ENCODE measurements at places on chromosomes 16 and 17. TPM values are rescaled to one million over a fixed set of nuclear protein-coding genes. Genes with fewer than 3 reads are reported as not detected.

- DNase-seq, result no peak
Measured at GRCh38 chr16:54564841-54565240, 278.3 kb upstream of the IRX3 start.

GRCh38 chr17:64306850-64307463, 43.9 kb upstream of the TEX2 start:
- DNase-seq, result peak; percentile 81

DNA sequence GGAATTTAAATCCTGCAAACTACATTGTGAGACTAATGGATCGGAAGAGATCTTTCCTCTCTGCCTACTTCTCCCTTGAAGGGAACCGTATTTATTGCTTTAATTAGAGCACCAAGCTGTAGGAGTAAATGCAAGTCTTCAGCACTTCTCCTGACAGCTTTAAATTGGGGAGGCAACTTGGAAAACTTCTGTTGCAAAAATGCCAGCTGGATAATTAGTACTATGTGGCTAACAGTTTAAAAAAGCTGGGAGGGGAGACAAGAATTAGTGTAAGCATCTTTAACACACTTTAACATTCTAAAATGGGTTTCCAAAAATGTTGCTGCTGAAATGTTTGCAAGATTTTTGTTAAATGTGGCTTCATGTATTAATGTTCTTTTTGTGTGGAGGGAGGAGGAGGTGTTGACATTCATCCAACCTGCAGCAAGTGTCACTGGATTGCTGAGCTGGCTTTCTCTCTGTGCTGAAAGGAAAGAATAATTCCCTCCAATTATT, 108.5 kb downstream of the PCTP start:
- no peak for DNase-seq

DNA sequence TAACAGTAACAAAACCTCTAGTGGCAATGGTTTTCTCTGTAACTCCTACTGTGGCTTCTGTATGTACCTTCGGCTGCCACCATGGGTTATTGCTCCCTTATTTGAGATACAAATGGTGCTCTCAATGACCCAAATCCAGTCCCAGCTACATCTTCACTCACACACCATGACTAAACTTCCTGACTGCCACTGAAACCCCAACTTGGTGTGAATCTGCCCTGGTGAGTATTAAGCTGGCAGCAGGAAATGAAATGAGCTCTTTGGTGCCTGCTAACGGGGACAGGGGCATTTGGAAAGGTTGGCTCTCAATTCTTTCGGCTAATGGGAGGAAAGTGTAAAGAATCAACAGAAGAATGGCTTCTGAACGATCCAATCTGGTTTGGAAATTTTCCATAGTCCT, 7.5 kb upstream of the SLC35B1 start:
- DNase-seq, result no peak

The TNRC6C gene
- 33.9 TPM for total RNA-seq

Data from OCI-LY7 (cell line).